Kidney glomerular epithelial cell (primary cell): ENCODE measurements at places on chromosomes 13 and 19.

- DNase-seq: no peak
Measured at GRCh38 chr19:10782795-10783194, 53.2 kb downstream of the TMED1 start.

- peak; percentile 66 for DNase-seq
Measured at GRCh38 chr13:32737111-32737571, 150.9 kb downstream of the PDS5B start.

- no peak for DNase-seq
Measured at GRCh38 chr13:62433660-62434059, 1018.0 kb upstream of the PCDH20 start.

- DNase-seq: no peak
Measured at GRCh38 chr19:16361926-16362325, 37.3 kb downstream of the KLF2 start.

- DNase-seq: no peak
Measured at GRCh38 chr13:97534540-97534939, 100.6 kb downstream of the RAP2A start.

DNA sequence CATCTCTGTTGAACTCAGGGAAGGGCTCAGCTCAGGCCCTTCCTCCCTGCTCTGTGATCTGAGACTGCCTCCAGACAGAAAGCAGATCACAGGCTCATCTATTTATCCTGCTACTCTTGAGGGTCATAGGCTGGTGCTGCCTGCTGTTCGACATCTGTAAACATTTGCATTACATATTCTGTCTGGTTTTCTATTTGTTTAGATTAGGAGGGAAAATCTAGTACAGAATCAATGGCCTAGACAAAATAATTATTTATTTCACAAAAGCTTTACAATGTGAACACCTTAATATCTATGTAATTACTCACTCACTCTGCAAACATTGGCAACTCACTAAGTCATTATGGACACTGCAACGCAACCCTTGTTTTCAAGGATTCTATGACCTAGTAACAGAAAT, 43.0 kb downstream of the CEP89 start:
- no peak for DNase-seq

DNA sequence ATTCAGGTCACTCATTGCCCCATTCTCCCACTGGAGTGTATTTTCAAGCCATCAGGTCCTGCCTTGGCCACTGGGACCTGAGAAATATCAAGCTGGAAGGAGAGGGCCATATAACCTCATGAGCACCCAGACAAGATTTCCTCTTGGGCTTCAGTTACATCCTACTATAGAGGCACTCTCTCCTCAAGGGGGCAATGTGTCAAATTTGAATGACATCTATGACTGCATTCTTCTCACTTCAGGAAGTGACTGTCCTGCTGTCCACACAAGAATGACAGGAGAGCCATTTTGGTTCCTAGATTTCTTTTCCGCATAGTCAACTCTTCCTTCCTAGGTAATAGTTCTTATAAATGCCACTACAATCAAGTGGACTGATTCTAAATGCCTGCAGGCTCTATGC, 416.2 kb downstream of the DIAPH3 start:
- DNase-seq: no peak

- no peak for DNase-seq
Measured at GRCh38 chr13:23541221-23541824, 28.9 kb upstream of the TNFRSF19 start.

DNA sequence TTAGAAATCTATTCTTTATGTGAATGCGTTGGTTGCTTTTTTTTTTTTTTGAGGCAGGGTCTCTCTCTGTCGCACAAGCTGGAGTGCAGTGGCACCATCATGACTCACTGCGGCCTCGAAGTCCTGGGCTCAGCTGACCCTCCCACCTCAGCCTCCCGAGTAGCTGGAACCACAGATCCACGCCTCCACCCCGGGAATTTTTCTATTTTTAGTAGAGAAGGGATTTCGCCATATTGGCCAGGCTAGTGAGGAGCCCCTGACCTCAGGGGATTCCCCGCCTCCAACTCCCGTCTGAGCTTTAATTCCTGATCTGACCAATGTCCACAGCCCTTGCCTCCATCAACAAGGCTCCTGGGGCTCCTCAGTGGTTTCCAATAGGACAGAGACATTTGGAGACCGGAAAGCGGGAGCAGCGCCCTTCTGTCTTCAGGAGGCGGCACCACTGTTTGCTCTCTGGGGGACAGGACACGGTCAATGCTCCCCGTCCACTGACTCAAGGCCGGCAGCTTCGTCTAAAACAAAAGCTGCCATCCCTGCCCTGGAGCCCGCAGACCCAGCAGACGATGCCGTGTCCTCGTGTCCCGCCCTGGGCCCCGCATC, 503 bp downstream of the TUBA3C start:
- no peak for DNase-seq

DNA sequence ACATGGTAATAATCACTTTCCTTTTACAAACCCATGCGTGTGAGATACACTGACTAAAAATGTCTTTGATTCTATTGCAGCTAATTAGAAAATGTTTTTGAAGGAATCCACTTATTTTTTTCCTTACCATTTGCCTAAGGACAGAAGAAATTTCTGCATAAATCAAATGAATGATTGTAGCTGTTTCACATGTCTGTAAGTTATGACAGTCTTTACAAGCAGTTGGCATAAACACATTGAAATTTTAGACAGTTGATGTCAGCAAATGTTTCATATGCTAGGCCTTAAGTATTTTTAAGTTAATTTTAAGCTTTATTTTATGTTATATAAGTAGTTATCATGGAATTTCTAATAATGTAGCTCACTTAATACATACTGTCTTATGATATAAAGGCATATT, 598.4 kb upstream of the SLITRK6 start:
- DNase-seq: no peak

- no peak for DNase-seq
Measured at GRCh38 chr13:66137384-66137783, 1092.8 kb downstream of the PCDH9 start.

- no peak for DNase-seq
Measured at GRCh38 chr13:91950803-91951202, 552.4 kb downstream of the GPC5 start.

- no peak for DNase-seq
Measured at GRCh38 chr19:17553256-17553655, 2.2 kb upstream of the COLGALT1 start.

- peak; percentile 72 for DNase-seq
Measured at GRCh38 chr13:98507282-98507797, 69.6 kb downstream of the STK24 start.

DNA sequence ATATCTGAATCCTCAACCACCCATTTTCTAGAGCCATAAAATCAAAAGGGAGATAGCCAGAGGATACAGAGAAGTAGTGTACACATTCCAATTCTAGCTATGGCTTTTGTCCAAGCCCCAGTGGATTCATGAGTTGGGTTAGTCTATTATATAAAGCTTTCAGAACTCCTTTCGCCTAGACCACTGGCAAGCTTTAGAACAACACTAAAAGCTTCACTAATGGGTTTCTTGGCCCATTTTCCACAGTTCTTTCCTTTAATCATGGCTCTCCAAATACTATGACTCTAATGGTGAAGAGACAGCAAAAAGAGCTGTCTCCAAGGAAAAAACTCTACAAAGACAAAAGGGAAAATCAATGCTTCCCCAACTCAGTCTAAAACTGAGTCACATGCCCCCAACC, 48.2 kb upstream of the SLITRK5 start:
- DNase-seq: no peak

DNA sequence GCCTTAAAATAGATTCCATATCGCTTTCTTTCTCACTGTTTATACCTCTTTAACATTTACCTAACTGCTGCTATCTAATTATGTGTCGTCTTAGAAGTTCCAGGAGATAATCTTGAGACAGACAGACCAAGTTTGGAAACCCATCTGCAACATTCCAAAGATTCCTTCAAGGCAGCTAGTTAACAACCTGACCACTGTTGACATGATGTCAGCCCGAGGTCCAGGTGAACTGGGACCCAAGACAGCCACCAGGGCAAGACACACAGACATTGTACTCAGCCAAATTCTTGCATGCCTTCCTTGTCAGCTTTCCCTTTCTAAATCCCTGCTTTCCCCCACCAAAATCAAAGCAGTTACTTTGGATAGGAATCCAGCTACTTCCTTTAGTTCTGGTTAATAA, 1476.5 kb upstream of the PRR20A start:
- DNase-seq: no peak

- no peak for DNase-seq
Measured at GRCh38 chr13:99892196-99892613, 79.4 kb downstream of the ZIC5 start.

DNA sequence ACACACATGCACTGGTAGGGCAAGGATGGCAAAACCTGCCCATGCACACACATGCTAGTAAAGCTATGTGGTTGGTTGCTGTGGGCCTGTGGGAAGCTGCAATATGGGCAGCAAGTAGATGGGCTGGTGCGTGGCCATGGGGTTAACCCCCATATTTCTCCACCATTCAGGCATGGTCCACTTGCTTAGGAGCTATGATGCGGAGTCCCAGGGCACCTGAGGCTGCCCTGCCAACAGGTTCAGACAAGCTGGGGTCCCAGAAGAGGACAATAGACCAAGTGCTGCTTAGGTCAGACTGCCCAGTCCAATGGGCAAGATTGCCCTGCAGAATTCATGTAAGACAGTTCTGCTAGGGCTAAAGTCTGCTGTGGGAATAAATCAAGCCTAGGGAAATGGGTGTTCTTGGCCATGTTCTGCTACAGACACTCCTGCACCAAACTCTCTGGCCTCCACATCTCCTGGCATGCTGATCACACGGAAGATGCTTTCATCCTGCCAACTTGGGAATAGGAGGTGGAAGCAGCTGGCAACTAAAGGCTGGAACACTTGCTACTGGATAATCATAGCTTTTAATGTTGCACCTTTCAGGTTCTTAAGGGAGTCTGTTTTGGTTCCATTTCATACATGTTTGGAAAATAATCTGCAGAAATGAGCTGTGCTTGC, 646.3 kb upstream of the SLITRK1 start:
- DNase-seq: no peak

DNA sequence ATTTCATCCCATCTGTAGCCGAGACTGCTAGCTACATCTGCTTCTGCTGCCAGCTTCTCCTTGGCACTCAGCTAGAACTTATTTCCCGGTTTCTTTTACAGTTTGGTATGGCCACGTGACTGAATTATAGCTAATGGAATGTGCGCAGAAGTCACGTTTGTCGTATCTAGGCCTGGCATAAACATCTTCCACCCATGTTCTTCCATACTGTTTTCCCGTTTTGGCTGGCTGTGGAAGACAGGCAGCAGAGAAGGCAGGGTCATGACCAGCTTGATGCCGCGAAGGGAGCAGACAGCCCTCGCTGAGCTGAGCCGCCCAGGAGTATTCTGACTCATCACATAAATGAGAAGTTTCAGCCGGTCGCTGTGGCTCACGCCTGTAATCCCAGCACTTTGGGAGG, 186.7 kb downstream of the RFC3 start:
- DNase-seq: no peak

- DNase-seq: no peak
Measured at GRCh38 chr13:95896301-95896700, 156.9 kb downstream of the UGGT2 start.

DNA sequence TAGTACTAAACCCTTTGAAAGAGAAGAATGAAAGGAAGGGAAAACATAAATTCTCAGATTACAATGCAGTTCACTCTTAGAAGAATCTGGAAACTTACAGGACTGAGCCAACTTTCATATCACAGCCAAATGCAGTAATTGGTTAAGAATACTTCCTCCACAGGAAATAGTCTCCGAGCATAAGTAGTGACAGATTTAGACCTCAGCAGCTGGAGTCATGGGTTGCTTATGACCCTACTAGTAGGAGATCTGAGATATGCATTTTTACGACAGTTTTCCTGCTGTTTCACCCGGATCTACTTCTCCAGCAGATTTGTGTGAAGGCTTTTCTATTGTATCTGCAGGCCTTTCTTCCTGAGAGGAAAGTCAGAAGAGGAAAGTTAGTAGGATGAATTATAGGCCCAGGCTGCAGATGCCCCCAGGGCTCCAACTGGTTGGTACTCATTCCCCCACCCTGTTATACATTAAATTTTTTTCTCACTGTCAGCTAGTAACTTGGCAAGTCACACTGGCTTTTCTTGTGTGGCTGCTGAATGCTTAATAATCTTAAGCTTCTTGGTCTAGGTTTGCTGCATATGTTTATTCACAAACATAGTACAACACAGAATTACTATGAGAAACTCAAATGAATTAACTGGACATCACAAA, 1241.5 kb upstream of the MIR17HG start:
- no peak for DNase-seq

- DNase-seq: no peak
Measured at GRCh38 chr13:46554951-46555350, 2.0 kb downstream of the LRCH1 start.

GRCh38 chr19:20278342-20278741, 111.3 kb downstream of the ZNF486 start:
- DNase-seq: no peak

DNA sequence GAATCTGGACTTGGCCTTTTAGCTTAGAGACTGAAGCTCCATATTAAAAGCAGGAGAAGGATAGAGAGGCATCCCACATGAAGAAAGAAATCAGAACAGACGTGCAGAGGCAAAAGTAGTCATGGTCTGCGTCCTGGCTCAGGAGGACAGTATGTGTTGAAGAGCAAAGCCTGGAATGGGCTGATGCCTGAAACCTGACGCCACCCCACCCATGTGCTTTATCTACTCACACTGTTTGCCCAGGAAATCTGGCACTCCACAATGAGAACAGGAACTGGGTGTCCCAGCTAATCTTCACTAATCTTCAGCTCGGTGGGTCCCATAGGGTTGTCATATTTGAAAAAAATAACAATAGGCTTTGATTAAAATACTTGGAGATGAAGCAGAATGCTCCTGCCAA, 549.0 kb upstream of the GPC6 start:
- DNase-seq: no peak

GRCh38 chr19:40421993-40422747, 3.6 kb downstream of the SERTAD1 start:
- no peak for DNase-seq

DNA sequence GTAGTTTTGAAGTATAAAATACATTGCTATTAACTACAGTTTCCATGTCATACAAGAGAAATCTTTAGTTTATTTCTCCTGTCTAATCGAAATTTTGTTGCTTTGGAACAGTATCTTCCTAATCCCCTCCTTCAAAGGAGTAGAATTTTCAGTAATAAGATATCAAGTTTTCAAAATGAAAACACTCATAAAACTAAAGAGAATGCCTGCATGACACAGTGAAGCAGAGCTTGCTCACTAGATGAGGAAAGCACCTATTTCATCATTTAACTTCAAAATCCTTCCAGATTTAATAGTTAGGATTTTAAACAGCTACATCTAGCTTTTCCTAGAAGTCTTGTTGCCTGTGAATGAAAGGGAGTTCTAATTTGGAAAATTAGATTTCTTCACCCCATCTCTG, 80.8 kb downstream of the TNFSF11 start:
- DNase-seq: no peak

DNA sequence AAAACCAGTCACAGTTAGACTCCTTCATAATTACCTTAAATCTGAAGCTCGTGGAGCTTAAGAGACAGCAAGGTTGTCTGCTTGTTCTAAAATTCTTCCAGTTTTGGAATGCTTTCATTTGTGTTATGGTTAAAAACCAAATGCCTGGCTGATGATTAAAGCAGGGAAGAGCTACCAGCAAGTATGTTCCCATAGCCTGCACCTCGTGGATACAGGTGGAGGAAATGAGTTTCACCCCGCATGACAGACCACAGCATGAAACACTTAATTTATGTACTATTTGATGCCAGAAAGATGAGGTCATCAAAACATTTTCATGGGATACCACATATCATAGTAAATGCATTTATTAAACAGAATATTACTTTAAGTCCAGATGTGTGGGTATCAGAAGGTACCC, 416 bp upstream of the DOCK9 start:
- DNase-seq: peak; percentile 89
